ENCODE measurements at places on chromosomes 6 and 20.

DNA sequence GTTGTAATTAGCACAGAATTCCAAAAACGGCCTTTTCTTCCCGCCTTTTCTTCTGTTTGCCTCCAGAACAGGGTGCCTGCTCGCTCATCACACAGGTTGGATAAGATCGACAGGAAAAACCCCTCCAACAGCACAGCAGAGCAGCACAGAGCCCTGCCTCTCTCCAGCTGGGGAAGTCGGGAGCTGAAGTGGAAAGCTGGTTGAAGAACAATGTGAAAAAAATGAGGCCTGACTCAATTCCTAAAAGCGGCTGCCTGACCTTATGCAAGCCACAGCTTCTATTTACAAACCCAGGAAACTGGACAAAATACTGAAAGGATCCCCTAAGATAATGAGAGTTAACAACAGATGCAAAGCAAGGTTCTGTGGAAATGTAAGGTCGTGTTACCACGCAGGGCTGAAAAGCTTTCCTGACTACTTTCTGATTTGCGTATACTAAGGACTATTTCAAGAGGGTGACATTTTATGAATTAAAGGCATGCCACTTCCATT is 116.9 kb downstream of the TTLL2 start:
- no peak for DNase-seq

DNA sequence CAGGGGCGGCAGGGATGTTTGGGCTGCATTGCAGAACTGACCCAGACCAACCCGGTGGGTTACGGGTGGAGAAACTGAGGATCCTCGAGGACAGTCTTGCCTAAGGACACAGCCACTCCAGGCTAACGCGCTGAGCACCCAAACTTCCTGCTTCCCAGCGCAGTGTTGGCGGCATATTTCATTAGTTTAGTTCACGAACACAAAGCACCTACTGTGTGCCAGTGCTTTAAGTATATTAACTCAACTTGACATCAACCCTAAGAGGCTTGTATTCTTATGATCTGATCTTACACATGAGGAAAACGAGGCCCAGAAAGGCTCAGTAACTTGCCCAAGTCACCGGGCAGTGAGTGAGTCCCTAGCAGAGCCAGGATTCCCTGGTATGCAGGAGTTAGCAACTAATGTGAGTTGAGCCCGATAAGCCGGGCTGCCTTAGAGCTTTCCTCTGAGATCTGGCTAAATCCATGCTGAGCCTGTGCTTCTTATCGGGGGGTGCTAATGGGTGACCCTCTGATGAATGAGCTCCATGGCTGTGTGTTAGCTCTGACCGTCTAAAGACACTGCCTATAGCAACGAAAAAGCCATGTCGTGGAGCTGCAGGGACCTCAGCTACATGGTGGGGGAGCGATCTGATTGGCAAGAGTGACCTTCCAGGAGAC is 92.7 kb downstream of the CD40 start:
- no peak for DNase-seq

GRCh38 chr6:46651006-46651405 is 1.6 kb downstream of the CYP39A1 start:
- DNase-seq = no peak

GRCh38 chr6:64713175-64713574 is 993.9 kb downstream of the EYS start:
- DNase-seq = no peak

DNA sequence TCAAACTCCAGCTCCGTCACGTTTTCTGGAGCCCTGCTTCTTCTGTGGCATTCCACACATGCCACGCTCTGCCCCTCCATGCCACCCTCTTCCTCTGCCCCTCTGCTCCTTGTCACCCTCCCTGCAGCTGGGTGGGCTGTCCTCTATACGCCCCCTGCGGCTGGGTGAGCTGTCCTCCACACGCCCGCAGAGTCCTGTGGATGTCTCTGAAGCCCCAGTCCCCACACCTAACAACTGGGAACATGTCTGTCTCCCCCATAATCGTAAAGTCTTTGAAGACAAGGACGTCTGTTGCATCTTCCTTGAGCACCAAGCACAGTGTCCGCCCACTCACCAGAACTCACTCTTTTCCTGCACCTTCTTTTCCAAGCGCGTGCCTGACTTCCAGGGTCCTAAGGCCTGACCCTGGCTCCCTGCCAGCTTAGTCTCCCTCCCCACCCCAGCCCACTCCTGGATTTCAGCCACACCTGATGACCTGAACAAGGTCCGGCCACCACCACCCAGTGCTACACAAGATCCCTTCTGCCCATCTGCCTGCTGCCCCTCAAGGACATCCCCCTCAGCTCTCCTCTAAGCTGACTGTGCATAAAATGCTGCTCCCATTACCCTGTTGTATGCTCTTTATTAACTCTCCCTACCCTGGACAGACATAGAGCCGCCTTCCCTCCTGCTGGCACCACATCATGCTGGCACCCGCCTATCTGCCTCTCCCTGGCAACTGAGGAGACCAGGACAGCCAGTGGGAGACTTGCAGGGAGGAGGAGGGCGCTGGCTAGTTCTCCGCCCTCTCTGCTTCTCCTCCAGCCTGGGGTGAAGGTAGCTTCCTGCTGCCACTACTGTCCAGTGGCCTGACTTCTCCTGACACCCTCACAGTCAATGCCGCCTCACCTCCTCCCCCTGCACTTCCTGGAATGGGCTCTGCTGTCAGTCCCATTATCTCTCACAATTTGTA is 10.7 kb upstream of the PRR18 start:
- peak; percentile 81 for DNase-seq

DNA sequence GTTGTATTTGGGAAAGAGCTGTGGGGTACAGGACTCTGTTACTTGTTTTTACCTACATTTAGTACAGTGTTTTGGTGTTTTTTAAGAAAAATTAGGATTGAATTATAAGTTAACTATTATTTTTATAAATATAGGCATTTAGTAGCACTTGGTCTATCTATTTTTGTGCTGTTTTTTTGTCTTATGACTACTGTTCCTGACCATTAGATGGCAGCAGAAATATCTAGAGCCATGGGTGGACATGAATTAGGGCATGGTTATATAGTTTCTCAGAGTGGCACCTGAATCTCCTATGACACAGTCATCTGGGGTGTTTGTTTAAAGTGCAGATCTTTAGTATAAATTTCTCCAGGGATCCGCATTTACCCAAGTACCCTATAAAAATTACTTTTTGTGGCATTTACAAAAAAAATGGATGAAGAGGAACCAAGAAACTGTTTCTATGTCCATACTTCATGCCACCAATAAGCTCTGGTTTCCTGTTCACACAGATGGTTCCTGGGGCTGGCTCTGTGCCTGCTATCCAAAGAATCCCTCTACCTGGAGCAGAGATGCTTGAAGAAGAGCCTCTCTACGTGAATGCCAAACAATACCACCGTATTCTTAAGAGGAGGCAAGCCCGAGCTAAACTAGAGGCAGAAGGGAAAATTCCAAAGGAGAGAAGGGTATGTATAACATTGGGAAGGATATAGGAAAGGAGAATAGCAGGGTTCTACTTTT is 19.8 kb downstream of the NFYA start:
- no peak for DNase-seq

GRCh38 chr6:53411451-53411850 is 62.7 kb upstream of the ELOVL5 start:
- DNase-seq = no peak

GRCh38 chr20:45765307-45765875 is 26.3 kb downstream of the WFDC3 start:
- DNase-seq = no peak

Measured in Caki2 (cell line).